ENCODE measurements at places on chromosomes 11 and 22. TPM values are rescaled to one million over a fixed set of nuclear protein-coding genes. Genes with fewer than 3 reads are reported as not detected.

- peak; percentile 17 for DNase-seq
These were observed 139.6 kb upstream of the E2F8 start for GRCh38 chr11:19380375-19380774.

The LIPT2 gene
- 27.2 TPM for total RNA-seq

The SLC5A12 gene
- not detected for total RNA-seq

The SMC1B gene
- not detected for total RNA-seq

- DNase-seq = no peak
These were observed 1.2 kb downstream of the EIF4ENIF1 start for GRCh38 chr22:31488346-31488883.

The OR51F2 gene
- not detected for total RNA-seq

GRCh38 chr11:2156416-2157182, 4.4 kb downstream of the INS start:
- peak; percentile 92 for DNase-seq

- peak; percentile 56 for DNase-seq
These were observed at the start of gene PGGHG for GRCh38 chr11:288478-289397. TSS of gene PGGHG (plus strand) at chr11:289126. CDS start at chr11:289817, 691 bp downstream.

The BRMS1 gene
- total RNA-seq = 92.2 TPM

The PITPNB gene
- total RNA-seq = 12.3 TPM

Measured in HT-29 (cell line).